ENCODE measurements at places on chromosomes 1 and 21.

DNA sequence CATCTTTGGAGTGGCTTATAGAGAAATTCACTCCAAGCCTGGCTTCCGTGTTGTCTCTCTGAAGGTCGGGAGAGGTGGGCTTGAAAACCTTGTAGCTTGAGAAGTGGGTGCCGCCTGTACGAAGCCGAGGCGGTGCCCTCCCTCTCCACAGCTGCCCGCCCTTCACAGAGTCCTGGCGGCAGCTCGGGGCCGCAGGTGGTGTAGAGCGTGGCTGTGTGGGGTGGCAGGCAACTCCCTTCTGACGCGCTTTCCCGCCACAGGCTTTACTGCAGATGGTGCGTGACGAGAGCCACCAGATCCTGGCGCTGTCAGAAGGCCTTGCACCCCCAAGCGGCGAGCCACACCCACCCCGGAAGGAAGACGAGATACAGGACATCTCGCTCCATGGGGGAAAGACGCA lies 33.1 kb upstream of the DIP2A start:
- no peak for DNase-seq

GRCh38 chr1:155185783-155186066 lies 12.1 kb downstream of the TRIM46 start:
- DNase-seq = no peak

GRCh38 chr1:59332983-59333382 lies 36.1 kb downstream of the FGGY start:
- DNase-seq = no peak

- no peak for DNase-seq
Observed at GRCh38 chr1:67647814-67648358, 37.1 kb upstream of the GADD45A start.

- DNase-seq = no peak
Observed at GRCh38 chr1:3584915-3585314, 26.4 kb downstream of the MEGF6 start.

DNA sequence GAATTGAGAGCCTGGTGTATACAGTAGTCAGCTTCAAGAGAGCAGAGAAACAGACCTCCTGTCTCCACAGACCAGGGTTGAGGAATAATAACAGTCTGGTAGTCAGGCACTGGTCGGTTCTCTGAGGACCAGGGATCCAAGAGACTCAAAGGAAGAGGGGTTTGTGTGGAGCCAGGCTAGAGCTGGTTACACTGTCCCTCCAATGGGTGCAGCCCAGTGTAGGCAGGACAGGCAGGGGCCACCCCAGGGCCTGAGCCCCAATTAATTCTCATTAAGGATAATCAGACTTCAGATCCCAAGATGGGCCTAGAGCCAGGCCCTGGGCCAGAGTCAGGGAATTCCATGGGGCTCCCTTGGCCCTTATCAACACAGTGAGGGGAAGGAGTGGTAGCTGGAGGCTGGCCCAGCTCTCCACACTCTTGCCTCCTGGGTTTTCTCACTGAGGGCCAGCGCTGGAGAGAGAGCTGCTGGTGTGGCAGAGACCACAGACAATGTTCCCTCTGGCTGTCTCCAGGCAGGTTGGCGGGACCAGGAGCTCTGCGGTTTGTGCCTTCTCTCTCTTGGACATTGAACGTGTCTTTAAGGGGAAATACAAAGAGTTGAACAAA lies 9.1 kb downstream of the SEMA4A start:
- no peak for DNase-seq

DNA sequence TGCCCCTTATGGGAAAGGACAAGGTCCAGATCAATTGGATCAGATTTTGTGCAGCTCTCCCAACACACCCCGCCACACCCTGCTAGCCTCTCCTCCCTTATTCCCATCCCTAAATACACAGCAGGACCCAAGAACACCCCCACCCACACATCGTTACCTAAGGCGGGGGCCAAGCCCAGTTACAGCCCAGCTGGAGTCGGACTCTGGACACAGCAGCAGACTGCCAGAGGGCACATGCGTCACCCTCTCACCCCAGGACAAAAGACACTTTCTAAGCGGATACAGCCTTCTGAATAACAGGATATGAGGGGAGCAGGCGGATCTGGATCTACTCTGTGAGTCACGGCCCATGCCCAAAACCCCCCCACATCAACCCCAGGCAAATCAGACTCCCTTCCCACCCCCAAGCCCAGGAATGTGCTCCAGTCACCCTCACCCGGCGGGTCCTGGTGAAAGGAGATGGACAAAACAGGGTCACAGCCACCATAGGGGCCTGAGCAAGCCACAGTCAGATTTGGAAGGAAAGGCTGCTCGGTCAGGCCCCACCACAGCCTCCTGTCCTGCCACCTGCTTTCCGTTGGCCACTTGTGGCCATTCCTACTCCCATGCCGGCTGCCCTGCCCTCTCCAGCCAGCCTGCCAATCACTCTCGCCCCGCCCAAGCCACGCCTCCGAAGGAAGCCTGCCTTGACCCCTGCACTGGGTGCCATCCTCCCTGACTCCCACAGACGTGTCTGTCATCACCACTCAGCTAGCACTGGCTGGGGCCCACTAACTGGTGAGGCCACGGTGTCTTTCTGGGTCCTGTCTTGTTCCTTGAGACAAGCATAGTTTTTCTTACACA lies 4.0 kb downstream of the S100A16 start:
- DNase-seq = peak; percentile 44

- peak; percentile 39 for DNase-seq
Observed at GRCh38 chr1:83508485-83509151, 490.3 kb downstream of the TTLL7 start.

DNA sequence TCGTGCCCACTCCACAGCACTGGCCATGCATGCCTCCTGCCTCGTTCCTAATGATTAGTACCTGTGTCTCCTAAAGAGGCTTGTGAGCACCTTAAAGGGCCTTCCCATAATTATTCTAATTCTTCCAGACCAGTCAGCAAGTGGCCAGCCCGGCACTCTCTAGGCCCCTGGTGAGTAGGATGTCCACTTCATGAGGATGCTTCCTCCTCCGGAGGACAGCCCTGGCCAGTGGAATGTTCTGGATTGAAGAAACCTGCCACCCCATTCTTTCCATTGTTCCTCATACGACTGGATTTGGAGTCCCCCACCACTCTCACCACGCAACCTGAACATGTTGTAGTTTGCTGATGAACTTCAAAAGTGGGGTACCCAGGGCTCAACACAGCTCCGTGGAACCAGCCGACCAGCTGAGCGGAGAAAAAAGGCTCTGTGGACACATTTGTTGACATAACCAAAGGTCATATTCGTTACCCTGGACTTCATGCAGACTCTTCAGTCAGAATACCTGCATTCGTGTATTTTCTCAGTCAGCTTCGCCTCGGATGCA lies 46.7 kb upstream of the LBR start:
- no peak for DNase-seq

GRCh38 chr1:112982853-112983536 lies 27.0 kb upstream of the SLC16A1 start:
- no peak for DNase-seq

DNA sequence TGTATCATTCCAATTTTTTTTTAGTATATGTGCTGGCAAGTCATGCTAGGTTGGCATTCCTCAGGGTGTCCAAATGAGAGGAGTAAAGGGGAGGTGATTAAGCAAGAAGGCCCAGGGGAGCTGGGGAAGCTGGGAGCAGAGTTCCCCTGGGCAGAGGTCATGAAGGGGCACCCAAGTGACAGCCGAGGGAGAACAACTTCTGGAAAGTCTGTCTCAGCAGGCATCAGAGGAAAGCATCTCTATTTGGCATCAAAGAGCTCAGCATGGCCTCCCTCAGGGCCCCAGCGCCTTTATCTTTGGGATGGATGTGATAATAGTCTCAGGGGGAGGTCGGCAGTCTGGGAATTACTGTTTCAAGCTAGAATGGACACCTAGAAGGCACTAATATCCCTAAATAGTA lies 5.0 kb upstream of the ENO1 start:
- DNase-seq = no peak

DNA sequence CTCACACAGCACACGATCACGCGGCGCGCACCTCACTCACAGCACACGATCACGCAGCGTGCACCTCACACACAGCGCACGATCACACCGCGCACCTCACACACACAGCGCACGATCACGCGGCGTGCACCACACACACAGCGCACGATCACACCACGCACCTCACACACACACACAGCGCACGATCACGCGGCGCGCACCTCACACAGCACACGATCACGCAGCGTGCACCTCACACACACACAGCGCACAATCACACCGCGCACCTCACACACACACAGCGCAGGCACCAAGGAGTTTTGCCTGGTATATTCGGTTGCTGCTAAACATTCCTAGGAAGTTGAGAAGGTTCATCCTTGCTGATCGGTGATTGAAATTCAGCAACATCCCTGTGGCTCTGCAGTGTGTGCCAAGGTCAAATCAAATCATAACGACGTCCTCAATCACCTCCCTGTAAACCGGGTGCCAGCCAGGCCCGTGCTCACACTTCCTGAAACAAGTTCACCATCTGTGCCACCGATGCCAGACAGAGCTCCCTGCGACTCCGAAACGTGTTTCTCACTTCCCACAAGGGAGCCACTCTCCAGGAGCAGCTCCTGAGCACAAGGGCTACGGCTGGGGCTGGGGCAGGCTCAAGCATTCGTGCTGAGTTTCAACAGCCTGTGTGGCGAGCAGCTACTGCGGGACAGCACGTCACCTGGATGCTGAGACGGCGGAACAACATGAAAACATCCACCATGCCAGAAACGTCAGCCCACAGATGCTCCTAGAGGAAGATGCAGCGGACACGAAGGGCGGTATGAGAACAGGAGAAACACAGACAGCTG lies 30.2 kb downstream of the WDR4 start:
- DNase-seq = no peak

- DNase-seq = no peak
Observed at GRCh38 chr1:53371851-53372250, 44.0 kb upstream of the LRP8 start.
